ENCODE measurements at places on chromosomes 4 and X.

GRCh38 chr4:184375027-184375426, 99.3 kb downstream of the IRF2 start:
- DNase-seq, result peak; percentile 58

- DNase-seq, result no peak
These were observed 1257.3 kb upstream of the DIAPH2 start for GRCh38 chrX:95427389-95427788.

DNA sequence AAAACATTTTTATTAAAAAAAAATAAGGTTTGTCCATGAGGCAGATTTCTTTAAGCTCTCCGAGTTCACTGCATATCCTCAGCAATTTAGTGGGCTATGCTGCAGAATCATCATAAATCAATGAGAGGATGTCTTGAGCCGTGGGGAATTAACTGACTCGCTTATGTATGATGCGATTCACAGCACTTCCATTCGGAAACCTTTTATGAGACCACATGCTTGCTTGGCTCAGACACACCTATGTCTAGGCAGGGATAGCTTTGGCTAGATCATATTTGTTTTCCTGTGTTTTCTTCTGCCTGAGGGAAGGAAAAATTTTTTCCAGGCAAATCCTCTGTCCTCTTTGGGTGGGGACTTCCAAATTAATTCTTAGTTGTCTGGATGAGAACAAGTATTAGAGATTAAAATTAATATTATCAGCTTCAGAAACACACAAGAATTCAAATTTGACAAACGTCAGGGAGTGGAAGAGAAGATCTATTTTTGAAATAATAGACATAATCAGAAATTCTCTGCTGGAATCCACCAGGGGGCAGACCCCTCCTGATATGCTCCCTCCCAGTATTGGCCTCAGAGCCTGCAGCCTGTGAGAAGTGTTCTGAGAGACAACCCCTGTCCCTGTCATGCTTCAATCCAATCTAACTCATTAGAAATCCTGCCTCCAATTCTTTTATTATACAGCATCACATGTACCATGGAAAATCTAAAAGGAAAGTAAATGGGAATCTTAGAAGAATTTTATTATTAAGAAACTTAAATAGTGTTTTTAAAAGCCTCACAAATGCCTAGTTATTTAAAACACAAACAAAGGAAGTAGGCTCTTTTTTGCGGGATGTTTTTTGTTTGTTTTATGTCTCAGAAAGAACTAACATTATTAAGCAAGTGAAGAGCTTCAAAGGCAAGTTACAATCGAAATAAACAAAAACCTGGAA, 345.1 kb upstream of the TACR3 start:
- DNase-seq, result peak; percentile 17

- no peak for DNase-seq
These were observed 23.8 kb downstream of the STARD8 start for GRCh38 chrX:68671221-68671620.
